ENCODE measurements at places on chromosomes 5 and 9. TPM values are rescaled to one million over a fixed set of nuclear protein-coding genes. Genes with fewer than 3 reads are reported as not detected.

Gene DRD1
- total RNA-seq: not detected

DNA sequence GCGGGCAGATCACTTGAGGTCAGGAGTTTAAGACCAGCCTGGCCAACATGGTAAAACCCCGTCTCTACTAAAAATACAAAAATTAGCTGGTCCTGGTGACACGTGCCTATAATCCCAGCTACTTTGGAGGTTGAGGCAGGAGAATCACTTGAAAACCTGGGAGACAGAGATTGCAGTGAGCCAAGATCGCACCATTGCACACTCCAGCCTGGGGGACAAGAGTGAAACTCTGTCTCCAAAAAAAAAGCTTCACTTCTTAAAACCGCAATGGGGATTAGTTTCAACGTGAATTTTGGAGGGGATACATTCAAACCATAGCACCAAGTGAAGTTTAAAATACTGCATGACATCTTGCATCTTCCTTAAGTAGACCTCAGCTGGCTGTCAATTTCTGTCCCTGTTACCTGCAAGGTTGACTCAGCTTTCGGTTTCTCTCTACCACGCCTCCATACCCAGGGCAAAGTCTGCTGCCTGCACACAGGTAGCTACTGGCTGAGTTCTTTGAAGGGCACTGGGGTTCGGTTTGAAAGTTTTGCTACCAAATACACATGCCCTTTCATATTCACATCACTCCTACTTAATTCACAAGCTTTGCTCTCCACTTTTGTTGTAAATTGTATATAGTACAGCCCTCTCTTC, 69.3 kb downstream of the KIAA1958 start:
- no peak overlapping the region for H3K4me3 ChIP-seq
- no peak for DNase-seq
- H3K36me3 ChIP-seq: peaks cover 3% of the 10 kb centered on the region
- no peaks in the 10 kb centered on the region for H3K27me3 ChIP-seq
- no peak overlapping the region for H3K27ac ChIP-seq

Gene PFN3
- not detected for total RNA-seq

DNA sequence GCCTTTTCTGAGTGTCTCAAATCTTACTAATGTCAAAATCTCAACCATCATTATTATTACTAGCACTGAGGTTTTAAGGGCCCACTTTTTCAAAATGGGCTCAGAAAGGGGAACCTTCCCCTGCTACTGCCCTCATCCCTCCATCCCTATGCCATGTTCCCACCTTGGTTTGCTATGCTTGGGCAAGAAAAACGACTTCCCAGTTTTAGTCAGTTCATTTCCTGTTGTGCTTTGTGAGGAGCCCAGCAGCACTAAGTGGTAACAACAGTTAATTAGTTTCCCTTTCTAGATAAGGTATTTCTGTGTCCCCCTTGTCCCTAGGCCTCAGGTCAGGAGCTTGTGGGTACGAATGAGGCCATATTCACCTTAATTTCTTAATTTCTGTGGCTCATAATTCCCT, 595.2 kb downstream of the RAB3C start:
- no peak for DNase-seq
- H3K4me1 ChIP-seq: peaks cover 1% of the 10 kb centered on the region
- no peaks in the 10 kb centered on the region for H3K27me3 ChIP-seq
- H3K4me3 ChIP-seq: no peak overlapping the region
- H3K27ac ChIP-seq: no peak overlapping the region

DNA sequence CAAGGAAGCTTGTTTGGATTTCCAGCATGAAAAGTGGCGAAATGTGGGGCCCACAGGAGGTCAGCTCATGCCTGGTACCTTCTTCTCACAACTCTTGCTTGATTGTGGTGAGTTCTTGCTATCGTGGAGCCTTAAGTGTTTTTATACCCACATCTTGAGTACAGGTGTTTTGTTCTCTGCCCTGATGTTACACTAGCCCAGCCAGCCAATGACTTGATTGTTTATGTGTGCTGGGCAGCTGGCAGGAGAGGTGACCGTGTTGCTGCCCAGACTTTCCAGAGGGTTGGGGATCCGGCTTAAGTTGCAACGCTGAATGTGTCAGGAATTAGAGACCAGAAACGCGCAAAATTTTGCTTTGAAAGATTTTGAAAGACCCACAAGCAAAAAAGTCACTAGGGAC, 24.0 kb upstream of the TPPP start:
- H3K27me3 ChIP-seq: peaks cover 21% of the 10 kb centered on the region
- H3K36me3 ChIP-seq: peaks cover 9% of the 10 kb centered on the region
- H3K4me3 ChIP-seq: no peak overlapping the region
- H3K4me1 ChIP-seq: no peaks in the 10 kb centered on the region
- H3K27ac ChIP-seq: no peak overlapping the region

- no peaks in the 10 kb centered on the region for H3K27me3 ChIP-seq
- H3K36me3 ChIP-seq: no peaks in the 10 kb centered on the region
- peaks cover 3% of the 10 kb centered on the region for H3K4me1 ChIP-seq
Observed at GRCh38 chr5:111580956-111581355, 68.6 kb upstream of the STARD4 start.

GRCh38 chr5:172106511-172107356, 81.3 kb downstream of the STK10 start:
- H3K4me1 ChIP-seq: peaks cover 1% of the 10 kb centered on the region
- peak; percentile 87 for DNase-seq
- no peaks in the 10 kb centered on the region for H3K27me3 ChIP-seq

GRCh38 chr5:6202149-6202967, 176.0 kb downstream of the MED10 start:
- peaks cover 4% of the 10 kb centered on the region for H3K4me1 ChIP-seq
- DNase-seq: no peak
- no peak overlapping the region for H3K4me3 ChIP-seq
- no peaks in the 10 kb centered on the region for H3K27me3 ChIP-seq
- no peaks in the 10 kb centered on the region for H3K36me3 ChIP-seq

Gene OR1J1
- not detected for total RNA-seq

- H3K36me3 ChIP-seq: no peaks in the 10 kb centered on the region
- DNase-seq: peak; percentile 7
- H3K27me3 ChIP-seq: no peaks in the 10 kb centered on the region
- H3K4me1 ChIP-seq: peaks cover 73% of the 10 kb centered on the region
- H3K27ac ChIP-seq: peak overlapping the region; percentile 43
- H3K4me3 ChIP-seq: no peak overlapping the region
Observed at GRCh38 chr5:139641116-139642080, 6.8 kb upstream of the CXXC5 start.

- H3K36me3 ChIP-seq: peaks cover 3% of the 10 kb centered on the region
- peaks cover 8% of the 10 kb centered on the region for H3K4me1 ChIP-seq
- H3K27me3 ChIP-seq: peaks cover 3% of the 10 kb centered on the region
- H3K4me3 ChIP-seq: no peak overlapping the region
Observed at GRCh38 chr9:88011005-88011766, 36.9 kb upstream of the CDK20 start.

- H3K27me3 ChIP-seq: no peaks in the 10 kb centered on the region
- H3K4me1 ChIP-seq: no peaks in the 10 kb centered on the region
- no peak for DNase-seq
- H3K4me3 ChIP-seq: no peak overlapping the region
Observed at GRCh38 chr5:177524539-177524900, 7.8 kb upstream of the DDX41 start.

DNA sequence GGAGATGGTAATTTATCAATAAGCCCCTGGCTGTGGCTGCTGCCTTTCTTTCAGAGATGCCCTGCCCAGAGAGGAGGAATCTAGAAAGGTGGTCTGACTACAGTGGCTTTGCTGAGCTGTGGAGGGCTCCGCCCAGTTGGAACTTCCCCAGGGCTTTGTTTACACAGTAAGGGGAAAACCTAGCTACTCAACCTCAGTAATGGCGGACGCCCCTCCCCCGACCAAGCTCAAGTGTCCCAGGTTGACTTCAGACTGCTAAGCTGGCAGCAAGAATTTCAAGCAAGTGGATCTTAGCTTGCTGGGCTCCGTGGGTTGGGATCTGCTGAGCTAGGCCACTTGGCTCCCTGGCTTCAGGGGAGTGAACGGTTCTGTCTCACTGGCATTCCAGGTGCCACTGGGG, 865.4 kb upstream of the ACO1 start:
- no peak for DNase-seq
- no peaks in the 10 kb centered on the region for H3K27me3 ChIP-seq
- H3K27ac ChIP-seq: no peak overlapping the region
- H3K4me3 ChIP-seq: no peak overlapping the region
- no peaks in the 10 kb centered on the region for H3K36me3 ChIP-seq
- no peaks in the 10 kb centered on the region for H3K4me1 ChIP-seq

Gene LCP2
- total RNA-seq: not detected

- H3K4me3 ChIP-seq: no peak overlapping the region
- H3K36me3 ChIP-seq: no peaks in the 10 kb centered on the region
- H3K27me3 ChIP-seq: peaks cover 9% of the 10 kb centered on the region
- DNase-seq: no peak
- H3K27ac ChIP-seq: no peak overlapping the region
- peaks cover 16% of the 10 kb centered on the region for H3K4me1 ChIP-seq
Observed at GRCh38 chr9:87336407-87336806, 161.3 kb upstream of the DAPK1 start.

DNA sequence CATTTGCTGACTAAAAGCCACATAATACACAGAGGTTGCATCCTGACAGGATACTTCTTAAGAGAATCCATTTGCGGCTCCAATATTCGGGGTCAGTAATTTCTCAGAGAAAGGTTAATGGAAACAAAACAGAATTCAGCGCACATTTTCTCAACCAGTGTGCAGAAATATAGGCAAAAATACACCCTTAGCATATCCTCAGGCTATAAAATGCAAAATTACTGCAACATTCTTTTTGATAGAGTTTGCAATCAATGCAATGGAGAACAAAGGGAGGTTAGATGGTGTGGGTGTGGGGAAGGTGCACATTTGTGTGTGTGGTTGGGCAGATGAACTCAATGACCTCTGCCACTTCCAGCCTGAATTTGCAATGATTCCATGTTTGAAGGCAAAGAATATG, 35.4 kb upstream of the ACO1 start:
- H3K36me3 ChIP-seq: no peaks in the 10 kb centered on the region
- no peak overlapping the region for H3K4me3 ChIP-seq
- peaks cover 4% of the 10 kb centered on the region for H3K4me1 ChIP-seq
- H3K27ac ChIP-seq: no peak overlapping the region
- no peak for DNase-seq

- peaks cover 9% of the 10 kb centered on the region for H3K27me3 ChIP-seq
- DNase-seq: no peak
- H3K27ac ChIP-seq: no peak overlapping the region
- no peaks in the 10 kb centered on the region for H3K36me3 ChIP-seq
Observed at GRCh38 chr9:134948149-134948548, 30.4 kb upstream of the FCN1 start.

GRCh38 chr9:86902991-86903733, 44.1 kb downstream of the GAS1 start:
- H3K4me3 ChIP-seq: peak overlapping the region; percentile 56
- no peak overlapping the region for H3K27ac ChIP-seq
- H3K36me3 ChIP-seq: no peaks in the 10 kb centered on the region
- peaks cover 15% of the 10 kb centered on the region for H3K4me1 ChIP-seq
- peaks cover 65% of the 10 kb centered on the region for H3K27me3 ChIP-seq
- DNase-seq: no peak

Gene ADCY2
- 8.7 TPM for total RNA-seq

DNA sequence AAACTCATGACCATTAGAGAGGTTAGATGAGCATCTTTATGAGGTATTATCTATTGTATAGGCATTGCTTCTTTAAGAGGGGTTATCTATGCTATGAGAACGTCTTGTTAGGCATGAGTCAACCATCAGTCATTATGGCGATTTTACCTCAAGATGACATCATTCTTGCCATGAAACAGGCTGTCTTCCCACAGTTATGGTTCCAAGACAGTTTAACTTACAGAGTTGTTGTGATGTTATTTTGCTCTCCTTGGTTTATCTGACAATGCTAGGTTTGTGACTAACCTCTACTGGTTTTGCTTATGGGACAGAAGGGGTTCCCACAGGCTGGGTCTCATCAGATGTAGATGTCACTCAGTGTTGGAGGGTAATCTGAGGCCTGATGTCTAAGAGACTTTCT, 1864.7 kb upstream of the ACO1 start:
- H3K4me3 ChIP-seq: no peak overlapping the region
- H3K36me3 ChIP-seq: no peaks in the 10 kb centered on the region
- H3K27me3 ChIP-seq: no peaks in the 10 kb centered on the region
- no peak overlapping the region for H3K27ac ChIP-seq
- H3K4me1 ChIP-seq: no peaks in the 10 kb centered on the region

GRCh38 chr9:75369989-75370388, 281.7 kb downstream of the OSTF1 start:
- H3K27me3 ChIP-seq: no peaks in the 10 kb centered on the region
- no peaks in the 10 kb centered on the region for H3K4me1 ChIP-seq
- no peaks in the 10 kb centered on the region for H3K36me3 ChIP-seq
- H3K4me3 ChIP-seq: no peak overlapping the region
- no peak for DNase-seq
- H3K27ac ChIP-seq: no peak overlapping the region
